ENCODE measurements at places on chromosomes 3 and 15.

- no peak for DNase-seq
Measured at GRCh38 chr15:38690216-38690615, 125.6 kb upstream of the RASGRP1 start.

GRCh38 chr3:61618231-61618630 is 56.9 kb downstream of the PTPRG start:
- no peak for DNase-seq

DNA sequence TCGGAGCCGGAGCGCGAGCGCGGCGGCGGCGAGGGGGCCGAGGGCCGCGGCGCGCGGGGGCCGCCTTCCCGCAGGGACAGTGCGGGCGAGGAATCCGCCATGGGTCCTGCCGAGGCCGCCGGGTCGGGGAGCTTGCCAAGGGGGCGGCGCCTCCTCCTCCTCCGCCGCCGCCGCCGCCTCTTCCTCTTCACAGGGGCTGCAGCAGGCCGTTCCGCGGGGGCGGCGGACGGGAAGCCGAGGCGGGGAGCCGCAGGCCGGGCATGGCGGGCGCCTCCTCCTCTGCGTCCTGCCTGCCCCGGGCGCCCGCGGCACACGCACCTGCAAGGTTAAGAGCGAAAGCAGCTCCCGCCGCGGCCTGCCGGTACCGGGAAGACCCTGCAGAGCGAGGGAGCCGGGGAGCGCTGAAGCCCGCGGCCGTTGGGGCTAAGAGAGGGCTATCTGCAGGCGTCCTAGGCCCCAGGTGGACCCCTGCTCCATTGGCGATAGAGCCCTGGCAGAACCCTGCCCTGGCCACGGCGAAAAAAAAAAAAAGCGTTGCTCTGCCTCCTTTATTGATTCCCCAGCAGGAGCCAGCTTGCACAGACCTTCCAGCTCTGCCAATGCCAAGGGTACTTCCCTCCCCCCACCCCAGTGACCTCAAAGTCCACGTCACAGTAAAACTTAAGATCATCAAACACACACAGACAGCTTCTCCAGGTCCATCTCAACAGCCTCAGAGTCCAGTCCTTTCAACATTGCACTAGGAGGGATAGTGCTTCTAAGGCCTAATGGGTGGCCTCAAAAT is at the start of gene LYSMD2:
LYSMD2 (minus strand) TSS at position 134 of the 784 bp plus-strand sequence; CDS start at position 101, 33 bp downstream.
- DNase-seq: no peak

GRCh38 chr15:80816049-80816653 is 37.0 kb downstream of the CEMIP start:
- no peak for DNase-seq

GRCh38 chr3:27590437-27591298 is 106.5 kb upstream of the SLC4A7 start:
- DNase-seq: no peak

- no peak for DNase-seq
Measured at GRCh38 chr15:90869601-90870353, 1.4 kb downstream of the FURIN start.

DNA sequence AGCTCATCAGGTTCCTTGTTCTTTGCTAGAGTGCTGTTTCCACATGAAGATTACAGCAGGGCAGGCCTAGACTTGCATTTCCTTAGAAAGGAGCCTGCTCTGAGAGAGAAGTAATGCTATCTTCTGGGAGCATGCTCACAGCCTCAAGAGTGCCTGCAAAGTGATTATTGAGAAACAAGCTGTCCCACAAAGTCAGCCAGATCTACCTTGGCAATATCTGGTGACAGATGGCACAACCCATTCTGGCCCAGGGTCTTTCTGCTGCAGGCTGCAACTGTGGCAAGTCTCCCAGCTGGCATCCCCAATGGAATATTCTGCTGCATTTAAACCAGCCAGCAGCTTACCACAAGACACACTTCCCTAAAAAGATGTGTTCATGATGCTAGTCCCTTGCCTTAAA is 29.3 kb downstream of the MTMR10 start:
- DNase-seq: peak; percentile 78

- DNase-seq: no peak
Measured at GRCh38 chr3:40170395-40170794, 139.1 kb upstream of the EIF1B start.

GRCh38 chr3:331881-332280 is 135.3 kb downstream of the CHL1 start:
- no peak for DNase-seq

DNA sequence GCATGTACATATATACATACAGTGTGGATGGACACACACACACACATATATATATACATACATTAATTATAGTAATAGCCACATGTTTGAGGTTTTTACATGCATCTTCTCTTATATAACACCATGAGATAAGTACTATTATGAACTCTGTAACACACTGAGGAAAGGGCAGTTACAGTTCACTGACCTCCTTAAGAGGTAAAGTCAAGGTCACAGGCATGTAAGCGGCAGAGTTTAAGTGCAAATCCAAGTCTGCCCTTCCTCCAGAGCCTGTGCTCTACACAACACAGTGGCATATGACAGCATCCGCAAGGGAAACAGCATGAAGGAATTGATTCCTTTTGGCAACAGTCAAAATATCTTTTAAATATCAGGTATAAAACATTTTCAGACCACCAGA is 26.4 kb downstream of the FHIT start:
- no peak for DNase-seq

DNA sequence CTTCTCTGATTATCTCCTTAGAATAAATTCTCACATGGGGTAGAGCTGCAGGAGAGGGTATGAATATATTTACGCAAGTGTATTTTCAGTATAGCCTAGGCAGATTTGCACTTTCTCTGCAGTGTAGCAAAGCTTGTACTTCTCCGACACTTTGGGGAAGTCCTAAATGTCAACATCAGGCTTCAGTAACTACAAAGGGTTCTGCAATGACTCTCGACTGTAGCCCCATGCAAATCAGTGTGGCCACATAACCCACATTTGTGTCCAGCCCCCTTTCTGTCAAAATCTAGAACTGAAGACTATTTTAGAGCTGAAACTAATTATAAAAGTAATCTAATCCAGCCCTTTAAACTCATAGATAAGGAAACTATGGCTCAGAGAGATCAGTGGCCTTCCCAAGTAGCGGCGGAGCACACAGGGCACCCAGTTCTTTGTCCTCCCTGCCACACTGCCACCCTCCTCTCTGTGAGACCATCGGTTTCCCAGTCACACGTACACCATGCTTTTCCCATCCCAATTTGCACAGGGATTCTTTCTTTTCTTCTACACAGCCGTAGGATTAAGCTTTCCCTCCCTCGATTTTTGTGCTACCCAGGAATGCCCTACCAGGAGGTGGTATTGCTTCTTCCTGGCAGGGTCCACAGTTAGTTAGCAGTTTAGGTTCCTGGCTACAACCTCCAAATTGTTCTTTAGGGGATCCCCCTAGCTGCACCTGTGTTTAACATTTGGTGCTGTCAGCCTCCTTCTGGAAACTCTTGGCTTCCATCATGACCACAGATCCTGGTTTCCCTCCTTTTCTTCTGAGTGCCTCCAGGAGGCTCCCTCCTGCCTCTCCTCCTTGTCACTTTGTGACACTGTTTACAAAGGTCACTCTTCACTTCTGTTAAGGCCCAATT is 22.9 kb downstream of the MRAS start:
- DNase-seq: no peak

- DNase-seq: no peak
Measured at GRCh38 chr15:67187351-67187854, 67.1 kb downstream of the AAGAB start.

- DNase-seq: no peak
Measured at GRCh38 chr3:41726891-41727290, 235.0 kb downstream of the ULK4 start.

DNA sequence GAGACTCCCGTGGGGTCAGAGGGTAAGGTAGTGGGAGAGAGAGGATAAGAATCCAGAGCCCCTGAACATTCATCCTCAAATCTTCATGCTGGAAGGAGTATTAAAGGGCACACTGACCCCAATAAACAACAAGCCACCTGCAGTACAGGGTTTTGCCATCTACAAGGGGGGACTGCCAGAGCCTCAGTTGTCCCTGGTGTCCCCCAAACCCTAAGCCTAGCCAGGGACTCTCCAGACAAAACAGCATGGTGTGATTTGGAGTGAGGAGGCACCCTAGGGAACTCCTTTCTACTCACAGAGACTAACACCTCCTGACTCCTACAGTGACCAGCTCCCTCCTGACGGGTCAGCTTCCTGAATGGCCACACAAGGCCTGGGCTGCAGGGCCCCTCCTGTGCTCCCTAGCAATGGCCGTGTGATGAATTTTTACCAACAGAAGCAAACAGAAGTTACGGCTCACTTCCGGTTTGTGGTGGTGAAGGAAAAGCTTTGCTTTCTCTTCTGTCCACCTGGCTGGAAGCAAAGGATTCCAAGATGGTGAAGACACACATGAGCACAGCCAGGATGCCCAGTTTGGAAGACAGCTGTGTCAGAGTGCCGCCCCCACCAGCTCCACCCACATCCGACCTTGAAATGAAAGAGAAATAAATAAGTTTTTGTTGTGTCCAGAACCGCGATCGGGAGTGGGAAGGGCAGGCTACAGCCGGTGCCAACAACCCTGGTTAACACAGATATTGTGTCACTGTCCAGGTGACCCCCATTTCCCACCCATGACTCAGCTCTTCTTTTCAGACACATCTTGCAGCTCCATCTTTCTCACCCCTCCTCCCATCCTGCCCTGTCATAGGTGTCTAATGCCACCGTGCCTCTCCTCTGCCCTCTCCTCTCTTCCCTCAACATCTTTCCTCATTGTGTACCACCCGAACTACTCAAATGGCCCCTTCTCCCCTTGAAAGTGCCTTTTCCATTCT is 69.6 kb upstream of the ATP13A3 start:
- DNase-seq: no peak

DNA sequence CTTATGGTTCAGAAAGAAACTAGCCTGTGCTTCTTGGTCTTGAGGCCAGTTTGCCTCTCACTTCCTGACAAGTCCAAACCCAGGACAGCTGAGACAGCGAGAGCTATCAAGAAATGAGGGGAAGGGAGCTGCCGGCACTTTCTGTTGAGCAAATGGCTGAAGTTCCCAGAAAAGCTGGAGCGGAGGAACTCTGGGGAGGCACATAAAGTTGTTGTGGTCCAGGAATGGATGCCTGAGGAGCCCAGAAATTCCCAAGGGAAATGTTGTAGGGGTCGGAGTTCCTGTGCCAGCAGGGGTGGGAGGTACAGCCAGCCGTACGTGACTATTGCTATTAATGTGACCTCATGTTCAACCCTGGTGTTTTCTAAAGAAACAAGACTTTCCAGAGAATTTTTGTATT is 98.8 kb upstream of the TNFAIP8L3 start:
- no peak for DNase-seq

GRCh38 chr3:67016522-67017080 is 18.5 kb downstream of the KBTBD8 start:
- DNase-seq: no peak

DNA sequence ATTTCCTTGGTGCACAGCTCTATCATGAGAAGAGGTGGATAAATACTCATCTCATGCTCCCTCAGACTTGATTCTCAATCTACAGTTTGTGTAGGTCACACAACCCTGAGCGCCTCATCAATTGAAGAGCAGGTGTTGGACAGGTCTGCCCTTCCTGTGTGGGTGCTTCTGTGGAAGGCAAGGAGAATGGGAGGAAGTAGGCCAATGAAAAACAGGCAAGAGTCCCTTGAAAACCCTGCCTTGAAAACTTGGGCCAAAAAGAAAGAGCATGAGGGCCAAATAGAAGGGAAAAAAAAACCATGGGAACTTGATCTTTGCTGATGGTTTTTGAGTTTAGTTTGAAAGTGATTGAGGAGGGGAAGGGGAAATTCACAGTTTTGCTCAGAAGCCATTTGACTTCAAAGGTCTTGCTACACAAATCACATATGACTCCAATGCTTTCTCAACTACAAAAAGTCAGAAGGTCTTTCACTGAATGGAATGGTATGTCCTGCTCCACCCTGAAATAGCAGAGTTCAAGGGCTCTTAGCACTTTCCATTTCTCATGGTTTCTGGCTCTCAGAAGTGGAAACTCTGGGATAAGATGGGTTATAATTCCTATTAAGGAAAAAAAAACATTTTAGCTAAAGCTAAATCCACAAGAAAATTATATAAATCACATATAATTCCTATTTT is 37.2 kb upstream of the TM4SF1 start:
- DNase-seq: no peak

GRCh38 chr15:59367022-59367451 is 5.6 kb downstream of the MYO1E start:
- DNase-seq: no peak

GRCh38 chr3:147002721-147003120 is 397.6 kb upstream of the PLSCR5 start:
- DNase-seq: no peak

DNA sequence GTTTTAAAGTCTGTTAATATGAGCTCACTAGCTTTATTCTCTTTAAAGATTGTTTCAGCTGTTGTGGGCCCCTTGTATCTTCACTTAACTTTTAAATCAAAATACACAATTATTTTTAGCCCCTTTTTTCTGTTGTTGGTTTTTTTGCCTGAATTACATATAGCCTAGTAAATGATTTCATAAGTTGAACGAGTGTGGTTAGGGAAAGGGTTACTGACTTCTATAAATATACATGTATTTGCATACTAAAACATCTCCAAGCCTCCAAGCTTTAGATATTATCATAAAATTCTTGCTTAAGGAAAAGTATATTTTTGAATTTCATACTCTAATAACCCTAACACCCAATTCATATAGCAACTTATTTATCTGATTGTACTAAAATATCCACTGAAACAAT is 73.2 kb upstream of the ARL6 start:
- DNase-seq: no peak

DNA sequence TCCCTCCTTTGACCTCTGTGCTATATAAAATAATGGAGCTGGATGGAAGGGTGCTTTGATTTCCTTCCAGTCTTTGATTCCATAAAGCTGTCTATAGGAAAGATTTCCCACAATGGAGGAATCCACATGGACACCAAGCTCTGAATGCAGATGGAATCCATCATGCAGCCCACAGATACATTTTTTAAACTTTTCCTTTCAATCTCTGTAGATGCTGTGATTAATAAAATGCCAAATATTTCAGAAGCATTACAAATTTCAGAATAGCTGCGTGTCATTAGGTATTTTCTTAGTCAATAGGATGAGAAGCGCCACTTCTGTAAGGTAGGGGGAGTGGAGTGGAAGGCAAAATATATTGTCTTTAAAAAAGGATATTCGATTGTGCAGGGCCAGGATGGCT is 489.0 kb downstream of the NTRK3 start:
- DNase-seq: no peak

- DNase-seq: no peak
Measured at GRCh38 chr3:100455841-100456550, 36.4 kb upstream of the TMEM45A start.

DNA sequence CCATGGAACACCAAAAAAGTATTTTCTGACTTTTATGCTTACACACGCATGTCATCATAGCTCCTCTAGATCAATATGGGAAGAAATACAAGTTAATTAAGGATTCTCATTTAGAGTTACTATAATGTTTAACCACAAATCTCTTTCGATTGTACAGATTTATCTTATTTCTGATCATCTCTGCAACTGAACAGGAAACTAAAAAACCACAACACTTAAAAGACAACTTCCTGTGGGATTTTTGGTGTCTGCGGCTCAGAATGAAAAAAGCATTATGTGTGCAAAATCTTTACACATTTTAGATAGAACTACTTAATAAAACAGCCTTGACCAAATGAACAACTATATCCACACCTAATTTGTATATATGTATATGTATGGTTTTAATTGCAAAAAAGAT is 3.0 kb upstream of the TJP1 start:
- DNase-seq: no peak

- no peak for DNase-seq
Measured at GRCh38 chr15:81297147-81297572, 26.8 kb downstream of the STARD5 start.

- DNase-seq: no peak
Measured at GRCh38 chr3:28287046-28287445, 45.6 kb downstream of the CMC1 start.

GRCh38 chr3:141280690-141281089 is 49.1 kb downstream of the PXYLP1 start:
- DNase-seq: no peak

GRCh38 chr3:61268644-61269043 is 17.4 kb upstream of the FHIT start:
- no peak for DNase-seq

All from cerebellar nuclear complex (tissue), 1 donor.